ENCODE measurements at places on chromosomes 5 and 9.
A peak's percentile ranks its signal among the peaks of the same experiment; 100 is the strongest.

GRCh38 chr9:135790850-135791249 lies 88.9 kb downstream of the KCNT1 start:
- no peak for DNase-seq

- DNase-seq, result no peak
These were observed 72.9 kb downstream of the ARHGEF37 start for GRCh38 chr5:149654231-149654630.

DNA sequence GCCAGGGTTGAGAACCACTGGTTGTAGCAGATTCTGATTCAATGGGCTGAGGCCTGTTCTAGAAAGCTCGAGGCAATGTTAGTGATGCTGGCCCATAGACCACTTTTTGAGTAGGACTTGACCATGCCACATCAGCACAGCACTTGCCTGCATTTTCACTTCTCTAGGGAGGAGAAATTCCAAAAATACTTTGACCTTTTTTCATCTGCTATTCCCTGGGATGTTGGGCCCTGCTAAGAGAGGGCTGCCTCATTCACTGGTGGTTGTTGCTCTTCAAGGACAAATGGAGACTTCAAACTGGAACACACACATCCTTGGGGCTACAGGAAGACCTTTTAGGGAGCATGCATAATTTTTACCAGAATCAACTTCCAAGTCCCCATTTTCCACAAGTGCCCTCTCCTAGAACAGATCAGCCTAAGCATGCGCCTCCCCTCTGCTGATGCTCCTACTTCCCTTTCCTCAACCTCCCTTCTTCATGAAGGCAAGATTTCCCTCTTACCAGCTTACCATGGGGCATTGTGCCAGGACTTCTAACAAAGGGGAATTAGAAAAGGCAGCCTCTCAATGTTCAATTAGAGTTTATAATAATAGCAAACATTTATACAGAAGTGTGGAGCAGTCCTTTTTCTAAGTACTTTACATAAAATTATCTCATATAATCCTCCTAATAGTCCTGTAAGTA lies 12.7 kb upstream of the TGFBI start:
- no peak for DNase-seq

GRCh38 chr9:28758341-28758740 lies 1185.1 kb upstream of the C9orf72 start:
- peak; percentile 32 for DNase-seq

GRCh38 chr5:34533582-34534522 lies 122.3 kb upstream of the RAI14 start:
- peak; percentile 76 for DNase-seq

DNA sequence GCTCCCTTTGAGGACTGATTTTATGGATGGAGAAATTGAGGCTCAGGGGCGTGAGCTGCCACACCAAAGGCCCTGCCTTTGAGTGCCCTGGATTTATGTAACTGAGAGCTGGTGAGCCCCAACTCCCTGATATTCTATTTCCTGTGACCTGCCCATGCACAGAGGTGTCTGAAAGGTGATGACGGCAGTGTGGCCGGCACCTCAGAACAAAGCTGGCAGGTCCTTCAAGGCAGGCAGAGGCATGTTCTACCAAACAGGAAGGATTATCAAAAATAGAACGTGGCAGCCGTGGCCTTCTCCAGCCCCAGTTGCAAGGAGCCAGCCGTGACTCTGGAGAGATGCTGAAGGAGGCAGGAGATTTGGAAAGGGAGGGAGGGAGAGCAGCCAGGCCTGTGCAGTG lies 36.2 kb downstream of the INSYN2B start:
- no peak for DNase-seq

DNA sequence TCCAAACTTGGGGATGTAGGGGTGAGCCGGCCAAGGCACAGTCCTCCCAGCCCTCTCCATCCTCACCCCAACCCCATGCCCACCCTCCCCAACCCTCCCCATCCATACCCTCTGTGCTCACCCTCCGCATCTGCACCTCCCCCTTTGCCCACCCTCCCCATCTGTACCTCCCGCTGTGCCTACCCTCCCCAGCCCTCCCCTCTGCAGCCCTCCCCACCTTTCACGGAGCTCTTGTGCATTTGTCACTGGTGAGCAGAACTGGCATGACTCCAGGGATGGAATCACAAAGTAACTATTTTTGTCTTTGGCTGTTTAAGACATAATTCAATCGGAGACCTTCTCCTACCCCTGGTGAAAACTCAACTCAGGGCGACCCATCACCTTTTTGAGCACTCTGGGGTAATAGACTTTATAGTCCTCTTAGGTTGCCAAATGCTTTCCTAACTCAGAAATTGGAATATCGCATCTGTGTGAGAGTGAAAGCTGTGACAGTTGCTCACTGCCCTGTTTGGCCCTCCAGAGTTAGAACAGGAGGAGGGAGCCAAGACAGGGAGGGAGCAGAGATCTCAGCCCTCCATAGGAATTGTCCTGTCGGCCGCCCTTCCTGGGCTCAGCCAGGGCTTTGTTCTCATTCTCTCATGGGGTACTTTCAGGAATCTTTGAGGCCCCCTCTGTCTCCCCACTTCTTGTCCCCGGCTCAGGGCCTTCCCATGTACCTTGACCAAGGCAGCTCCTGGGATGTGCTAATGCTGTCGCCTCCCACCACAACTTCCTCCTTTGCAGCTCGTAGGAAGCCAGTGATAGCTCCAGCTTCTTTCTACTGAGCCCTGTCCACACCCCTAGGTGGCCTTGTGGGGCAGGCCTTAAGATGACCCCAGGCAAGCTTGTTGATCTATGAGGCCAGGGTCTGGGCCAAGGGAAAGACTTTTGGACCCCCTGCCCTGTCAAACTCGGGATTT lies 36.2 kb downstream of the OTULIN start:
- no peak for DNase-seq

DNA sequence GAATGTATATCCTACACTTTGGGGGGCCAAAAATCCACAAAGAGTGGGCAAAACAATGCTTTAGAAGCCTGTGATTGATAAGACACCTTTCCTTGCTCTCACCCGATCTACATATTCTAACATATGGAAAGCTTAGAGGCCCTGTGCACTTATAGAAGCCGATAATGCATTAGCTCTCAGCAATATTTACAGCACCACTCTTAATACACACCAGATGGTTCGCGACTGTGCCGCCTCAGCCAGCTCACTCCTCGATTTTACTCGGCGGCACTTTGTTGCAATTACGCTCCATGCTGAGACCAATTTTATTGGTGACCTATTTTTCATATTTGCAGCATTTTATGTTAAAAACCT lies 18.8 kb downstream of the NR2F1 start:
- DNase-seq, result no peak

- peak; percentile 99 for DNase-seq
These were observed at the start of gene TRIM41 for GRCh38 chr5:181223058-181223728. TRIM41 (plus strand) TSS chr5:181223281; CDS start chr5:181224000, 719 bp downstream.

- no peak for DNase-seq
These were observed 150.0 kb downstream of the CDC42SE2 start for GRCh38 chr5:131413605-131414559.

DNA sequence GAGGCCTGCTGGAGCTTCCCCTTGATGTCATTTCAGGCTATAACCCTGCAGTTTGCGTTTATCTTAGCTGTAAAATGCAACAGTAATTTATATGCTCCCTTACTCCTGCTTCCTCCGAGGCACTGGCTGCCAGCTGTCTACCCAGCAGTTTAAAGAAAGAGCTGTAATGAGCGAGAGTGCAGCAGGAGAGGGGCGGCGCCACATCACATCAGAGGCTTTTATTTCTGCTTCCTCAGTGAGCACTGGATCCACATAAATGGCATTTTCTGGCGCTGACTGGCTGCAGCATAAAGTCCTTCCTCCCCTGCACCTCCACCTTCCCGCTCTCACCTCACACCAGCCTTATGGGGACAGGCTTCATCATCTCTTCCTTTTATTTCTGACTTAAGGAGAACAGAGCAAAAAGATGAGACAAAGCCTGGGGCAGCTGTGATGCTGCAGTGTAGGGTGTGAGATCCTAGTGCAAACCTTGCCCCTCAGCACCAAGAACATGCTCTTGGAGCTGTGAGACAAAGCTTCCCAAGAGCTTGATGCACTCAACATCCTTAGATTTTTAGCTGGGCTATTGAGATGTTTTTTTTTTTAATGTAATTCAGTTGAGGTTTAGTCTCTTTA lies 829.6 kb upstream of the ZNF608 start:
- no peak for DNase-seq

- no peak for DNase-seq
These were observed 237.1 kb downstream of the SLF1 start for GRCh38 chr5:94855543-94855942.

DNA sequence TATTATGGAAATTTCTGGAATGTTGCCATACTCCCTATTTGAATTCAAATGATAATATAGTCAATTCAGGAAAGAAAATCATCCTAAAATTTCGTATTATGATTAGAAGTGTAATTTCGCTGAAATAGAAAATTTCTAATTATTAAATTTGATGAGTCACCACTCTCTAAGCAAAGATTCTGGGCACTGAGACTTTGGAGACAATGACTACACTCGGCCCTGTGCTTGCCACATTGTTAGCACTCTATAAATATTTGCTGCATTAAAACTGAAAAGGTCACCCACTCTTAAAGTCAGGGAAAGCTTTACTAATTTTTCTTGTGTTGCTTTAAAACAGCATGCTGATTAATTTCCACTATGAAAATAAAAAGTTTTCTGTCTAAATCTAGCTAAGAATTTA lies 240.3 kb downstream of the TLE4 start:
- DNase-seq, result no peak

- DNase-seq, result peak; percentile 32
These were observed 52.3 kb upstream of the CNTLN start for GRCh38 chr9:17082343-17083064.

DNA sequence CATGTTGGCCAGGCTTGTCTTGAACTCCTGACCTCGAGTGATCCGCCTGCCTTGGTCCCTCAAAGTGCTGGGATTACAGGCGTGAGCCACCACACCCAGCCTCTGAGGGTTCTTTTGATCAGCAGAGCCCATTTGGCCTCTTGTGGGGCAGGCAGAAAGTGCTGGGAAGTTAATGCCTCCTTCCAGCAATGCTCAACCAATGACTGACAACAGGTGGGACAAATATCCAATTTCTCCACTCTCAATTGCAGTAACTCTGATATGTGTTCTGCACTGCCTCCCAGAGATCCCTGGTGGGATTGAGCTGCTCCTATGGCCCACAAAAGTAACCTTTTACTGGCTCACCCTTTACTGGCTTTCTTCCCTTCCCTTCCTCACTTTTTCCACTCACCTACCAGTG lies 79.9 kb upstream of the APC start:
- DNase-seq, result no peak

DNA sequence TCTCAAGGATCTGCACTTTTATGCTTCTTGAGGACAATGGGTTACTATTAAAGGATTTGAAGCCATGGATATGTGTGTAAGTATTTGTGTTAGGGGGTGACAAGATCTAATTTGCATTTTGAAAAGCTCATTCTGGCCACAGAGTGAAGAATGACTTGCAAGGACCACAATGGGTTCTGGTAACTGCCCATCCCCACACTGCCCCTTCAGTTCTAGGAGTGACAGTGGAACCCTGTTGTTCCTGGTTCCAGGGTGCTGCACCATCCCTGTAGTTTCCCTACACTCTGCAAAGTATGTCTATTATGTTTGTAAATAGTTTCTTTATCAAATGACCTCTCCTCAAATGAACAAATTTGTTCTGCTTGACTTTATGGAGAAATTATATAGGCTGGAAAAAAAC lies 9.7 kb upstream of the SPRY4 start:
- no peak for DNase-seq

- DNase-seq, result peak; percentile 24
These were observed 43.3 kb downstream of the PRDM6 start for GRCh38 chr5:123132316-123132715.

DNA sequence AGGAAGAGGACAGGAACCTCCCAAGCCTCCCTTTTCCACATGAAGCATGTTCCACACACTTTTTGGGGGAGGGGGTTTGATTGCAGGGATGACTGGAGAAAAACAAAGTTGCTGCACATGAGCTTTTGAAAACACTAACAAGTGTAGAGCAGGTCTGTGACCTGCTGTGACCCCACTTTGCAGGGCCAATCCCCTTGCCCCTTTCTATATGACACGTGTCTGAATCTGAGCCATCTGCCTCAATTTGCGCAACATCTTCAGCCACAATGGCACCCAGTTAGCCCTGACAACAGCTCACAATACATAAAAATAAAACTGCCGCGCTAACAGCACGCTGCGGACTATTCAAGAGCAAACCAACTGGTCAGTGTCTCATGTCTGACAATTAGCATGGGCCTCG lies 227.8 kb upstream of the TBCA start:
- no peak for DNase-seq

GRCh38 chr5:43420241-43420640 lies 8.1 kb upstream of the CCL28 start:
- no peak for DNase-seq

DNA sequence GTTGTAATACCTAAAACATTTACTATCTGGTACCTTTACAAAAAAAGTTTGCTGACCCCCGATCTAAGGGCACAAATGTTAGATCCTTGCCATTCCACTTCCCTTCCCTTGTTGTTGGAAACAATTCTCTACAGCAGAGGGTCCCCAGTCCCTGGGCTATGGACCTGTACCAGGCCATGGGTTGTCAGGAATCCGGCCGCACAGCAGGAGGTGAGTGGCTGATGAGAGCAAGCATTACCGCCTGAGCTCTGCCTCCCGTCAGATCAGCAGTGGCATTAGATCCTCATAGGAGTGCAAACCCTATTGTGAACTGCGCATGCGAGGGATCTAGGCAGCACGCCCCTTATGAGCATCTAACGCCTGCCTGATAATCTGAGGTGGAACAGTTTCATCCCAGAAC lies 248.5 kb downstream of the AP3B1 start:
- DNase-seq, result no peak

GRCh38 chr5:136314302-136314701 lies 51.0 kb downstream of the TRPC7 start:
- no peak for DNase-seq

- DNase-seq, result no peak
These were observed 47.3 kb downstream of the MED27 start for GRCh38 chr9:132032238-132032950.

DNA sequence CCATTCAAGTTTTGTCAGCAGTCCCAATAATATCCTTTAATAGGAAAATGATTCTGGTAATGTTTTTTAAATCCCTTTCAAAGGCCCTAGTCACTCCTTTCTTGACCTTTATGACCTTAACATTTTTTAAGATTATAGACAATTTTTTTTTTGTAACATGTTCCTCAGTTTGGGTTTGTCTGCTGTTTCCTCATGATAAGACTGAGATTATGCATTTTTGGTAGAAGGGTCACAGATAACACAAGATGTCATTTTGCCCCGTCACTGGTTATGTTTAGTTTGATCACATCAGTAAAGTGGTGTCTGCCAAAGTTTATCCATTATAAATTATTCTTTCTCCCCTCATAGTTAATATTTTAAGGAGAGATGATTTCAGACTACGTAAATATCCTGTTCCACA lies 16.0 kb upstream of the PTPDC1 start:
- no peak for DNase-seq

- DNase-seq, result no peak
These were observed 794 bp downstream of the PTBP3 start for GRCh38 chr9:112332674-112332976.

DNA sequence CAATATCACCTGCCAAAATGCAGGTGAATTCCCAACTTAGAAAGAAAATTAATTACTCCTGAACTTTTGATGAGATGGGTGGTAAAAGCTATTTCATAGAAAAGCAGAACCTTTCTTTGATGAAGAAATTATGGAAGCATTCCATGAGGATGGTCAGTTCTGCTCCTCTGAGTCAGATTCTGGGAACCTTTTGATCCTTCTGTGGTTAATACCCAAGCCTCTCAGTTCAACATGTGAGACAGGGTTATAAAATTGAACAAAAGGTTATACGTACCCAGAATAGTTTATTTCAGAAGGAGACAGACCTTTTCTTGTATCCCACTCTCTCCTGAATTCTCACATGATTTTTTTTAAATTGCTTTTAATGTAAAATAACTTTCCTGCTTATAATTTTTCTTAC lies 767.6 kb upstream of the ADAMTS16 start:
- no peak for DNase-seq

GRCh38 chr5:32512926-32513325 lies 68.4 kb upstream of the ZFR start:
- no peak for DNase-seq

Measured in fibroblast of pulmonary artery (primary cell).